Naive B cell (primary cell): ENCODE measurements at places on chromosomes 11 and 22.

- no peak for DNase-seq
Observed at GRCh38 chr11:36485298-36486002, 24.6 kb downstream of the TRAF6 start.

DNA sequence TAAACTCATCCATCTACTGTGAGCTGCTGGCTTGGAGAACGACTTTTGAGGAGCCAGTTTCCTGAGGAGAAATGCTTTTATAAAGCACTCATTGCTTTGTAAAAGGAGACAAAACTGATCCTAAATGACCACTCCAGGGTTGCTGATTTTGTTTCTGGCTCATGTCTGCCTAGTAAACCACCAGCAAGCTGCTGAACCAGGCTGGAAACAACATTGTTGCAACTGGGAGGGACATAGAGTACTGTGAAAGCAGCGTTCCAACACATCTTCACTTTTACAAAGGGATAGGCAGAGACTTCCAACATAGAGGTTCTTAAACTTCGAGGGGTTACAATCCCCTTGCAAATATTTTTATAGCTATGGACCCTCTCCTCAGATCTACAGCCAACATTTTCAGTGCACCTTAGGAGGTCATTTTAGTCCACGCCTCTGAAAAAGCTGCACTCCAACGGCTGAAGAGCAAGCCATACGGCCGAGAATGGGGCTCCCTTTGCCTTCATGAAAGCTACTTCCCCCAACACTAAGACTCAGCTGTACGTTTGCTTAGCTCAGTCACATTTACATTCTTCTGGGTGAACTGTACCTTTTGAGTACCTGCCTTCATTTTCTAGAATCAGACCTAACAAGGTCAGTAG is 54.7 kb downstream of the PANX1 start:
- no peak for DNase-seq

DNA sequence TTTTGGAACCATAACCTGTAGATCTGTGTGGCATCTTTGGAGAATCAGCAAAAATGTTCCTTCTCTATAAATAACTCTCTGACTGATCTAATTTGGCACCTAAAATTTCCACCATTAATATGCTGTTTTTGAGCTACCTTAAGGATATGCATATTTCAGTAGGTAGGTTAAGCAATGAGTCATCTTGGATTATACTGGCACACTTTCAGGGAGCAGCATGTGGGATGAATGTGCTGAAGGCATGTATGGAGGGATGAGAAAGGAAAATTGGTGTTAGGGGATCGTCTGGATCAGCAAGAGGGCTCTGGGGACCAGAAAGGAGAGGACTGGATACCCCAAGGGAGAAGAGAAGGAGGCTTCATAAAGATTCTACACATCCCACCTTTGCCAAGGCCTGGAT is 44.6 kb upstream of the ELF5 start:
- no peak for DNase-seq

- DNase-seq: no peak
Observed at GRCh38 chr11:71962428-71963038, 33.7 kb downstream of the RNF121 start.

GRCh38 chr11:2474059-2474901 is 29.5 kb downstream of the KCNQ1 start:
- no peak for DNase-seq

- DNase-seq: peak; percentile 87
Observed at GRCh38 chr11:67646535-67647336, 3.8 kb downstream of the ACY3 start.

DNA sequence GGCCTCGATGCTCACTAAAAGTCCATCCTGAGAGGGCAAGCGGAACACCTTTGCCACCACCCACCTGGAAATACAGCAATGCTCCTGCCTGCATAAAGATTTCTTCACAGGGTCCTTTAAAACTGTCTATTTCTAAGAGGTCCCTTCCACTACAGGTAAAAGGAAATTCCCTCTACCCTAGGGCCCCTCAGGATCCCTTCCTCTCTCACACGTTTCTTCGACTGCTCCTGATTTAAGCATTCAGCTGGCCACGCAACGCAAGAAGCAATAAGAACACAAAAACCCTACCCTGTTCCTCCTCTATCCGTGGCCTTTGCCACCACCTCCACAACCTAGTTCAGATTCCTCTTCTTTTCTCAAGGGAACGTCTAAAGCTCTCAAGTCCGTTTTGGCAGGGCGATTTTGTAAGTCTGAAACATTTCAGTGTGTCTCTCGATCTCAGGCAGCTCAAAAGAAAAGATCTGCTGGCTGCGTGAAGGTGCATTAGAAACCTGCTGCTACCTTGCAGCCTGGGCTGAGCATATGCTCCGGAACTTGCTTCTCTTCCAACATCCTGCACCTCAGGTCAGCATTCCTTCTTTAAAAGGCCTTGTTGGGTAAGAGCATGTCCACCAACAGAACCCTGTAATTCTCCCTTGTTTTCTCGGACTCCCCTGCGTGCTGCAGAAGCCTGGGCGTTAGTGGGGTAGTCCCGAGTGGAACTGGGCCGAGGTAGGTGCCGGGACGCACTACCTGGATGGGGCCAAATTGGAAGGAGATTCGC is 1.6 kb downstream of the LGR4 start:
- no peak for DNase-seq

DNA sequence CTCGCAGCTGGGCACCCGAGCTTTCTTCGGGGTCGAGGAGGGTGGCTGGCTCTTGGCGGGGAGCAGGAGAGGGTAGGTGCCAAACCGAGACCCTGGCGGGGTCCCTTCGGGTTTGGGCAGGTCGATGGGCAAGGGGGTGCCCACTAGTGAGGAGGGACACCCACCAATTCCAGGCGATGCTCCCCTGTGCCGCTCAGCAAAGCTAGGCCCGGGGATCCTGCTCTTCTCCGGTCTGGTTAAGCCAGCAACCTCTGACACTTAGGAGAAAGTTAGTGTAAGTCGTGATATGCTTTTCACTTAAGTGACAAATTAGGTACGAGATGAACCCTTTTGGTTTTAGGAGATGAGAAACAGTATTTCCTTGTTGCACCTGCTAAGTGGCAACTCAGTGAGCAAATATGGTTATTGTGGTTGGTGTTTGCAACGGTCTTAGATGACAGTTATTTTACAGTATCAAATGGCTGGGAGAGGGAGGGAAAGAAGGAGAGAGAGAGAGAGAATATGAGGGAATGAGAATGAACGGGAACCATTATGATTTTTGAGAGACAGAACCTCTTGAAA is 565 bp downstream of the NUCB2 start:
- DNase-seq: no peak

DNA sequence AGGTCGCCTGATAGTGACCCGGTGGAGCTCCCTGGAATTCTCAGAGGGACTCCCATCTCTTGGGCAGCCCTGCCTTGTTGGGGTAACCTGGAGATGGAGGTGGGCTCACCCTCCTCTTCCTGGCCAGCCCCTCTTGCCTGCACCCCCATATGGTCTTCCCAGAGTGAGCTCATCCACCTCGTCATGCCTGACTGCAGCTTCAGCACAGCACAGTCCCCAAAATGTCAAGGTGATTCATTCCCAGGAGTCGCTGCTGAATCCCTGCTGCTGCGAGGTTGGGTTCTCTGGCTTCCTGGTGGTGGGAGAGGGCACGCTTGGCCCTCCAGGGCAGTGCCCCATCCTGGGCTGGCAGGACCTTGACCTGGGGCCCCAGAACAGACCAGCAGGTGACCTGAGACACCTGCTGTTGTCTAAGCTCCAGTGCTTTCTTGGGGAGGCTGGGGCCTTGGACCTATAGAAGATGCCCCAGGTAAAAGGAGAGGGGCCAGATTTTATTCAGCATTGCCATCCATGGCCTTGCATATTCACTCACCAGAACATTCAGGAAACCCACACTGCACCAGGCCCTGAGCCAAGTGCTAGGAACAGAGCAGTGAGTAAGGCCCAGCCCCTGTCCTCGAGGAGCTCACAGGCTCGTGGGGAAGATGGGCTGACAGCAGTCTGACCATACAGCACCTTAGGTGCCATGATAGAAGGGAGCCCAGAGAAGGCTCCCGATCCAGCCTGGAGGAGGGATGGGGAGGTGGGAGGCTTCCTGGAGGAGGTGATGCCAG is 72.9 kb downstream of the CACNA1I start:
- DNase-seq: no peak

GRCh38 chr11:83583757-83584366 is 297.7 kb upstream of the CCDC90B start:
- no peak for DNase-seq

GRCh38 chr11:45468267-45468856 is 182.2 kb upstream of the SYT13 start:
- DNase-seq: no peak

DNA sequence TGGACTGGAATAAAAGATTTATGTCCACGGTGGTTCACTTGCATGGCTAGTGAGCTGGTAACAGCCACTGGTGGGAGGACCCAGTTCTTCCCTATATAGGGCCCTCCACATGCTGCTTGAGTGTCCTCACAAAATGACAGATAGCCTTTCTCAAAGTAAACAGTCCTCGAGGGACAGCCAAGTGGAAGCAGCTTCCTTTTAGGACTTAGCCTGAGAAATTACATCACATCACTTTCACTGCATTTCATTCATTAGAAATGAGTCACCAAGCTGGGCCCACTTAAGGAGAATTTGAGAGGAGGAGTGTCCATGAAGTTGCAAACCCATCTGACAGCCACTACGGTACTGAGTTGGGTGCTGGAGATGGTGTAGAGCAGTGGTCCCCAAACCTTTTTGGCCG is 7.0 kb downstream of the ISX start:
- DNase-seq: no peak

DNA sequence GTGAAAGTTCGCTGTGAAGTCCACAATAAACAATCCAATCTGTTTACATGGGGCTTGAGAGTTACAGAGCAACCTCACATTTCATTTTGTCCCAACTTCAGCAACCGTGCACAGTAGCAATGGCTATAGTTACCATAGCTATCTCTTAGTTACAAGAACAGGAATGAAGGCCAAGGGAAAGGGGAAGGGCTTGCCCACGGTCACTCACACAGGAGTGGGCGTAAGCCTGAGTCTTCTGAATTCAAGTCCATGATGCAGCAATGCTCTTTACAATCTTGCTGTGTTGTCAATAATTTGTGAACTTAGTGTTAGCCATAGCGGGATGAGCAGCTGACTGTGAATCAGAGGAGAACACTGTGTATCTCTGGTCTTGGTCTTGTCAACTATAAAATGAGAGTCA is 102.9 kb downstream of the ADAMTS15 start:
- DNase-seq: no peak

- no peak for DNase-seq
Observed at GRCh38 chr11:29324328-29324727, 692.5 kb downstream of the KCNA4 start.

DNA sequence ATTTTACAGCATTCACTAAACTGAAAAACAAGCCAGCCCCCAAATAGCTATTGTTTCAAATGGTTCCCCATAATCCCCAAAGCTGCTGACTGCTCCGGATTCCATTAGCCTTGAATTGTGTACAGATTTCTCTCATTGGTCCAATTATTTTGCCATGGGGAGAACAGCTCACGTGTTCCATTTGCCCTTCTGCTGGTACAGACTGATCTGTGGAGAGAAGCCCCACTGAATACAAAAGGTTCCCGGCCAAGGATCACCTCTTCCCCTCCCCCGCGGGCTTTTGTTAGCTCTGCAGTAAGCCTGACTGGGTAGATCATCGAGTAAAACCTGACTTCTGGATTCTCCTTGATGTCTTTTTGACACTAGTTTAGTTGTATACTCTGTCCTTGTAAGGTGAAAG is 9.1 kb upstream of the MAPK8IP1 start:
- DNase-seq: no peak

- DNase-seq: no peak
Observed at GRCh38 chr11:123100379-123101085, 38.6 kb upstream of the HSPA8 start.

- no peak for DNase-seq
Observed at GRCh38 chr11:46696212-46696558, 4.2 kb downstream of the ARHGAP1 start.

DNA sequence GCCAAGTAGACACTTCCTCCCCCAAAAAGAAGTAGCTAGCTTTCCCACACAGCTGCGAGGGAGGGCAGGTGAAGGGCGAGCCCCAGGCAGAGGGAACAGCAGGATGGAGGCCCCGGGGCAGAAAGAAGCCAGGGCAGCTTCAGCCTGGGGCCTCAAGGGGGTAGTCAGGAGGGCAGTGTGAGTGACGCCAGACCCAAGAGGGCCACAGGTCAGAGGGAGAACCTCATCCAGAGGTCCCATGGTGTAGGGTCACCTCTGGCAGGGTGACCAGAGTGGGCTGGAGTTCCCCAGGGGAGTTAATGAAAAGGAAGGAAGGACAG is 9.2 kb downstream of the PRR5 start:
- DNase-seq: no peak

- DNase-seq: no peak
Observed at GRCh38 chr22:29704528-29705285, 15.1 kb upstream of the CABP7 start.

DNA sequence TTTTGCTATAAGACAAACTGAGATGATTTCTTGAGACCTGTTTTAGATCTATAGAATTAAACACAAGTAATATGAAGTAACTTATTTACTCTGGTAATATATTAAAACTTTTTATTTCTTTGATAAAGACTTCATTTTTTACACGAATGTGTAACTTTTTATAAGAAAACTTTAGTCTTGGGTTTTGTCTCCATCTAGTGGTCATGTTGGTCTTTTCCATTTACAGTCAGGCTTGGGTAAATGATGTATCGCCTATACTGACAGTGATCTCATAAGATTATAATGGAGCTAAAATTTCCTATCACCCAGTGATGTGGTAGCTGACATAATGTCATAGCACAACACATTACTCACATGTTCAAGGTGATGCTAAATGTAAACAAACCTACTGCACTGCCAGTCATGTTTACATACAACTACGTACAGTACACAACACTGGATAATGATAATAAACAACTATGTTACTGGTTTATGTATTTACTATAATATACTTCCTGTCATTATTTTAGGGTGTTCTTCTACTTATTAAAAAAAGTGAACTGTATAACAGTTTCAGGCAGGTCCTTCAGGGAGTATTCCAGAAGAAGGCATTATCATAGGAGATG is 7.5 kb upstream of the C11orf97 start:
- DNase-seq: peak; percentile 32

DNA sequence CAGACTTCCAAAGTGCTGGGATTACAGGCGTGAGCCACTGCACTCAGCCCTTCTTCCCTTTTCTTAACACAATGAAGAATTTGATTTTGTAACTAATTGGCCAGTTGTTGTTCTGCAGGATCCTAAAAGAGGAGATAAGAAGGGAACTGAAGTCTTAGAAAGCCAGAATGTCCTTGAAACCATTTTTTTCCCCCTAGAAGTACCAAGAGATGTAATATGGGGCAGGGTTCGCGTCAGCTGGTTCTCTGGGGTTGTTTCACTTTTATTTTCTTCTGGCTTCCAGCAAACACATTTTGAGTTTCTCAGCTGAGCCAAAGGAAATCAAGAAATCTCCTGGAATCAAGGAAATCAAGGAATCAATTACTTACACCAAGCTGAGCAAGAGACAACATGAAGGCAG is 7.6 kb upstream of the NUCB2 start:
- no peak for DNase-seq

DNA sequence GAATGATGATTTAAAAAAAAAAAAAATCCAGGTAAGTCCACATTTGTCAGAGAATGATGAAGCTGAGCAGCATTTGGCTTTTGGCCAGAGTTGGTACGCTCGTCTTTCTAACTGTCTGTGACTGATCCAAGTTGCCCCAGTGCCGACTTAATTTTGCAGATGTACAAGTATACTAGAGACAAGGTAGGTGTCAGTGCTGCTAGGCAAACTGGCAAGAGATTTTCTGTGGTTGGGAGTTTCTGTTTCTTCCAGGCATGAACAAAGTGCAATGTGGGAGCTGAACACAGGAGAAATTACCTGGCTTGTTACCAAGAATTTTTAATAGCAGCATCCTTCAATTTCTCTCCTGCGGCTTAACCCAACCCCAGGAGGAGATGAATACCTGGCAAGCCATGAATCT is 307.7 kb downstream of the BUD13 start:
- no peak for DNase-seq

GRCh38 chr11:70623906-70624597 is 225.7 kb downstream of the CTTN start:
- no peak for DNase-seq
